Activated CD8-positive, alpha-beta memory T cell treated with anti-CD3 and anti-CD28 coated beads for 48 hours (primary cell): ENCODE measurements at places on chromosomes 4 and X.

- DNase-seq: no peak
These were observed 76.6 kb downstream of the CASK start for GRCh38 chrX:41846714-41847113.

DNA sequence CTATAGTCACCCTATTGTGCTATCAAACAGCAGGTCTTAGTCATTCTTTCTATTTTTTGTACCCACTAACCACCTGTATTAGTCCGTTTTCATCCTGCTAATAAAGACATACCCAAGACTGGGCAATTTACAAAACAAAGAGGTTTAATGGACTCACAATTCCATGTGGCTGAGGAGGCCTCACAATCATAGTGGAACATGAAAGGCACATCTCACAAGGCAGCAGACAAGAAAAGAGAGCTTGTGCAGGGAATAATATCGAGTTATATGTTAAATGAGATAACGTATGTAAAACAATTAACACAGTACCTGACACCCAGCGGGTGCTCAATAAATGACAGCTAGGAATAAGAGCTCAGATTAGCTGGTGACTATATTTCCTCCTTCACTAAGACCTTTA lies 88.1 kb upstream of the WDR44 start:
- no peak for DNase-seq

- DNase-seq: no peak
These were observed 80.2 kb downstream of the HTRA3 start for GRCh38 chr4:8349664-8350236.

- no peak for DNase-seq
These were observed 1.5 kb upstream of the CPLX1 start for GRCh38 chr4:827209-828081.

DNA sequence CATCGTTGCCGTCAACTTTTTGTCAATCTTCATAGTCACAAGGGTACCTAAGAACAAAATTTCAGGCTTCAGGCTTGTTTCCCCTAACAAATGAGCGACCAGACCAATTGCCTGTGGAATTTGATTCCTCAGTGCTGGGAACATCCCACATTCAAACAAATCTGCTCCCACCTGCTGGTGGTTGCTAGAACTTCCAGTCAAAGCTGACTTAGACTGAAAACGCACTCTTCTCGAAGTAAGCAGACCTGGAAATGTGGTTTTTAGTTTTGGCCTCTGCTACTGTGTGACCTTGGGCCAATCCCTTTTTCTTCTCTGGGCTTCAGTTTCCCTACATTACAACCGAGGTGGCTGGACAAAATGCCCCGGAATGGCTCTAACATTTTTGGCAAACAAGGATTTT lies 1.8 kb upstream of the GABRQ start:
- no peak for DNase-seq

DNA sequence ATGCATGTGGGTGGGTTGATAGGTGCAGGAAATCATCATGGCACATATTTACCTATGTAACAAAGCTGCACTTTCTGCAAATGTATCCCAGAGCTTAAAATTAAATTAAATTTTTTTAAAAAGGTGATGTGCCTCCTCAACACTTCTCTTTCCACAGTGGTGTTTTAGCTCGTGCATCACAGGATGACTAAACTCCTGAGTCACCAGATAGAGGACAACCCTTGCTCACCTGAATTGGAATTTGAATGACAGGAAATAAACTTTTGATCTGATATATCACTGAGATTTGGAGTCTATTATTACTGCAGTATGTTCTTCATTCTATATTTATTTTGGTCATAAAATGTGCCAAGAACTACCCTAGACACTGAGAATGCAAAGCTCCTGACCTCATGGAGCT lies 185.3 kb downstream of the MAPK10 start:
- no peak for DNase-seq

- DNase-seq: no peak
These were observed 8.2 kb downstream of the CLOCK start for GRCh38 chr4:55538531-55538930.

- no peak for DNase-seq
These were observed 29.9 kb downstream of the VCX2 start for GRCh38 chrX:8140986-8141744.

DNA sequence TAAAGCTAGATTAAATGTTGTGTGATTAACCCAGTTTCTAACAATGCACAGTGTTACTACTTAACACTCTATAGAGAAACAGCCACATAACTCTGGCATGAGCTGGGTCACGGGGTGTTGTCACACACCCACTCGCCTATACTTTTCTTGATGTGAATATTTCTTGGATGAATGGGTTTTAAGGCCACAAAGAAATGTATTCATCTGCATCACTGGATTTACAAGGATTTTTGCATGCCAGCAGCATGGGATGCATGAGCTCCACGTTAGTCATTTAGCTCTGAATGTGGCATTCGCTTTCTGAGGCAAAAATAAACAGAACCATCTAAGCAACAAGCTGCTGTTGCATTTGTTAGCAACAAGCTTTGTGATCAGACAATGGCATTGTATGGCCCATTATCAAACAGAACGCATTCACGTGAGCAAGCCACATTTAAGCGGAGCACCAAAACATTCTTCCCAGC lies 89.7 kb downstream of the LRP2BP start:
- no peak for DNase-seq

GRCh38 chrX:6386837-6387236 lies 148.1 kb downstream of the VCX3A start:
- DNase-seq: no peak

- no peak for DNase-seq
These were observed 61.7 kb upstream of the GUCY1A1 start for GRCh38 chr4:155604718-155605626.

DNA sequence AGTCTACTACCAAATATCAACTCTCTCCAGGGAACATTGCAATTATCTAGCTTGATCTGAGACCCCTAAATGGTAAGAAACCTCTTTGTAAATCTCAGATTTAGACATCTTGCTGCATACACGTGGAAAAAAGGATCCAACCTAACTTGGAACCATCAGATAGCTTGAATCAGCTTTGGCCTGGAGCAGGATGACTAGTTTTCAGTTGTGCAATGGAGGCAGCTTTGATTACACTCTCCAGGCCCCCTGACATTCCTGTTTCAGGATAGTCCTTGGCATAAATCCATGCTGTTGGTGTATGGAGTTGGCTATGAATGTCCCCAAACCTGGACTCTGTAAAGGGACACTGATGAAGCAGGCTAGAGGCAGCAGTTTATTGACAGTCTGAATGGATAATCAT lies 1061.9 kb upstream of the TENM3 start:
- no peak for DNase-seq

GRCh38 chr4:119664168-119664907 lies 35.7 kb upstream of the PDE5A start:
- DNase-seq: no peak

DNA sequence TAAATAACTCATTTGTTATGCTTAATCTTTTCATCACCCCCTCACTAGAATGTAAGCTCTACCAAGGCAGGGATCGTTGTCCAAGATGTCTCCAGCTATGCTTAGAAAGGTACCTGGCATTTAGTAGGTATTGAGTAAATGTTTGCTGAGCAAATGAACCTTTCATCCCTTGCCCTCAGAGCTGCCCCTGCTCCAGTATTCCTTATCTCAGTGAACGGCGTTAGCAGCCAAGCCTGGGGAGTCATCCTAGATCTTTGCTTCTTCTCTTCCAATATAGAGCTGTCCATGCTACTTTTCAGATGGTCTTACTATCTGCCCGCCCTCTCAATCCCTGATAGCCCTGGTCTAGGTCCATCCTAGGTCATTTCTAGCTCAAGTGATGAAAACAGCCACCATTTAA lies 188.4 kb downstream of the NR3C2 start:
- no peak for DNase-seq

DNA sequence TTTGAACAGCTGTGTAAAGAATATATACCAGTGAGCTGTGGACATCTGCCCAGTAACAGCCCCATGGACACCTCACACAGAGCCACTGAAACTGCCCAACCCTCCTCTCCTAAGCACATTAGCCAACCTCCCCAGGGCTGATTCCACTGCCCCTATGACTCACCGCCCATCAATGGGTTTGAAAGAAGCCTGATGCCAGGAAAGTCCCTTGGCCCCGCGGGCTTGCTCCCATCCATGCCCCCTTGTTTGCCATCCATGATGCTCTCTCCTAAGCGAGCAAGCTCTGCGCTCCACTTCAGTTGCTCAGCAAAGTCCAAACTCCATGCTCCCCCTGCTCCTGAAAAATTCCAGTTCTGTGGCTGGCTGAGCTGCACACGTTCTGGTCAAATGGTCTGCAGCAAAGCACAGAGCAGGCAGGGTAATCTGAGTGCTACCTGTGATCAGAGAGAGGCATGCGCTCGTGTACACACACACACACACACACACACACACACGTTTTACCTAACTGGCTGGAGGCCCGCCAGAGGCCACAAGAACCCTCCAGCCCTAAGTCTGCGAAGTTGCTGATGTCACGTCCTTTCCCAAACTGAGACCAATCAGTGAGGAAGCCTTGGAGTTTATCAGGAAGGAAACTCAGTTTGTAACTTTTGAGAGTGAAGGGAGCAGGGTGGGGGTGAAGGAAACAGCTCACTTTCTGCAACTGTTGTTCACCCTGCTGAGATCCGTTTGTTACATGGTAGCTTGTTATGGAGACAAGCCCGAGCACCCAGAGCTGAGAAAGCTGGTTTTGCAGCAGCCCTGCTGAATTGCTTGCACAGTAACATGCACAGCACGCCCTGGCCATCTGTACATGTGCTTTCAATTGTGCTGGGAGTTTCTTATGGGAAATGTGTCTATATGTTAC lies at the start of gene ASB9:
ASB9 (minus strand) TSS at position 466 of the 904 bp plus-strand sequence; CDS start at position 257, 209 bp downstream.
- no peak for DNase-seq

GRCh38 chr4:132767901-132768300 lies 381.2 kb upstream of the PCDH10 start:
- no peak for DNase-seq

- DNase-seq: no peak
These were observed 482.9 kb upstream of the BOD1L1 start for GRCh38 chr4:14110407-14110806.

DNA sequence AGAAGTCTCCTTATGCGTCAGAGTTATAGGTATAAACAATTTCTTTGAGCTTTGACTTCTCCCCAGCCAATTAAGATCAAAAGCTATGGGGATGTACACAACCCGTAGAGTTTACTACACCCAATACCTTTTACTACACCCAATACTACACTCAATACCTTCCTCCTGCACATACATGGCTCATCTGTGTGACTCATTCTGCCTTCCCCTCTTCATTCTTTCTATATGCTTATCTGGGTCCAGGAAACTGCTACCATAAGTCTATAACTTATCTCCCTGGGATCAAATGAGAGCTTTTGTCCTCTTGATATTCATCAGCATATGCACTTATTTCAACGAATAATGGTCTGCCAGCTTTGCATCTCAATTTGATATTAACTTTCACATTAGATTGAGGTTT lies 28.2 kb downstream of the ANKRD50 start:
- DNase-seq: no peak

DNA sequence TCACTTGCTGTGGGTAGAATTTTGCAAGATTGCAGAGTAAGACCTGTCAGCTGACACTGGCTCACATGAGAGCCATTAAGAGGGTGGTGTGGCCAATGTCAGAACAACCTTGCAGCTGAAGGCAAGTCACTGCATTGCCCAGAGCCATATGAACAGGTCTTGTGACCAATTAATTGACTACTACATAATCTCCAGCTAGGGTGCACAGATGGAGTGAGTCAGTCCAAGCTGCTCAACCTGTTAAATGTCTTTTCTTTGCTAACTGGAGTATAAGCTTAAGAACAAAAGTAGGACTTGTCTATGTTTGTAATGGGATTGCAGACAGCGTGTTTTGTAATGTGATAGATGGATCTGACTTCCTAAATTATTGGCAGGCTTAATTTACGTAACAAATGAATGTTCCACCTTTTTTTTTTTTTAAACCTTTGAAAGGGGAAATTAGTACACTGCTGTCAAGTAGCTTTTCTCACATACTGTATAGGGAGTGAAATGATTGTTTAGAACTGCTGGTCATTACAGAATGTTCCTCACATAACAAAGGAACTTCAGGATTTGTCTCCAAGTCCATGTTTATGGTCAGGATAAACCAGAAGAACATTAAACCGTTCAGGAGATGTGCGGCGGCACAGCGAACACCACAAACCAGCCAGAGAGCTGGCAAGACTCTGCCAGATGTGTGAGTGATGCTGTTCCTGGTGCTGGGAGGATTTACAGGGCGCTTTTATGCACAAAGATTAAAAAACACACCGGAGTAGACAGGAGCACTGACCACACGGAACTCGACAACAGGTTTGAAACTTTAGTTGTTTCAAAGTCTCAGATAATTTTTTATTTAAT lies 37.0 kb downstream of the FNIP2 start:
- DNase-seq: no peak

DNA sequence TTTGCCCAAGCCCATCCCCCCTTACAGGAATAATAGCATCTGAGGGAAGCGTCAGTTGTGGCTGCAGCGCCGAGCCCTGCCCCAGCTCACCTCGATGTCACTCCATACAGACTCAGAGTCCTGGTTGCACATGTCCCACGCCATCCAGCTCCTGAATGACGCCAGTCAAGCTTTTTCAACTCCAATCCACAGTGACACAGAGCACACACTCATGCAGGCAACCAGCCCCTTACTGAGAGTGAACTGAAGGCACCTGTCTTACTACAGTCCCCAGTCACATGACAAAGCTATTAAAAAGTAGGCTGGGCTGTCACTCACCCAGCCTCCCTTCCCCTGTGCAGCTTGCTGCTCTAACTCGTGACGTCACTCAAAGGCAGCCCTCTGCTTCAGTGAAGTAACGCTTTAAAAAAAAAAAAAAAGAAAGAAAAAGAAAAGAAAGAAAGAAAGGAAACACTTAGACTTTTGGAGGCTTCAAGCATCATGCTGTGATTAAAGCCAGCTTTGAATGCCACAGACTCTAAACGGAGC lies at the start of gene PPARGC1A:
PPARGC1A (minus strand) TSS at position 234 of the 528 bp plus-strand sequence; CDS start at position 144, 90 bp downstream.
- DNase-seq: no peak

DNA sequence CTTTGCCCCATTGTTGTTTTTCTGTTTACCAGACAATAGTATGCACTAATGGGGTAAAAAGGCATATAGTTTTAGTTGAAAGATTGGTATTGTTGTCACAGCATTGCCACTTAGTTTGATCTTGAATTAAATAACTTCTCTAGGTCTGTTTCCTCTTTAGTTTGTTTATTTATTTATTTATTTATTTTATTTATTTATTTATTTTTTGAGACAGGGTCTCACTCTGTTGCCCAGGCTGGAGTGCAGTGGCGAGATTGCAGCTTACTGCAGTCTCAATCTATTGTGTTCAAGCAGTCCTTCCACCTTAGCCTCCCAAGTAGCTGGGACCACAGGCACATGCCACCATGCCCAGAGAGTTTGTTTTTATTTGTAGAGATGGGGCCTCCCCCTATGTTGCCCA lies 138.6 kb downstream of the KDM6A start:
- DNase-seq: no peak

DNA sequence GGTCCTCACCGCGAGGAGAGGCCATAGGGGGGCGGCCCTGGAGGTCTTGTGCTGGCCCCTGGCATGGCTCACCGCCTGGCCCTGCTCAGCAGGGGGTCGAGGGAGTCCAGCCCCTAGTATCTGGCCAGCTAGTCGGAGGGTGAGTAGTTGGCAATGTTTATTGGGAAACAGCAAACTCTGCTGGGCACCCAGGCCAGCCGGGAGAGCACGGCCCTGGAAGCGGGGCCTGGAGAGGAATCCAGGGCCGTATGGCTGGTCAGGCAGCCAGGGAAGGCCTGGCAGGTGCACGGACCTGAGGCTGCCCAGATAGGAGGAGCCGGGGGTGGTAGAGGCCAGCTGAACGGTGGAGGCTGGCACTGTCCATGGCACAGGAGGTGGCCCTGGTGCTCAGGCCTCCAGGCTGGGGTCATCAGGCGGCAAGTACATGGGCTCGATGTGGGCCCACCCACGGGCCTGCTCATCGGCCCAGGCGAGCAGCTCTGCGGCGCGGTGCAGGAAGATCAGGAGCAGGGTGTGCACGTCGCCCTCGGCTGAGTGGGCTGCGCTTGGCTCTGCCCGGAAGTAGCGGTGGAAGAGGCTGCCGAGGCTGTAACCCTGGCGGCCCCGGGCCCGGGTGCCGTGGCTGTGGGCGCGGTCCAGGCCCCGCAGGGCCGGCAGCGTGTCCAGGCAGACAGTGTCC lies 1.4 kb downstream of the TREX2 start:
- no peak for DNase-seq
